ENCODE measurements at places on chromosomes 13 and 19. TPM values are rescaled to one million over a fixed set of nuclear protein-coding genes. Genes with fewer than 3 reads are reported as not detected.

Gene PDX1
- not detected for polyA plus RNA-seq

Gene KLK14
- polyA plus RNA-seq: 0.15 TPM

Gene PLPPR3
- polyA plus RNA-seq: 12.3 TPM

Gene NLRP4
- not detected for polyA plus RNA-seq

Gene GRAMD1A
- polyA plus RNA-seq: 51.2 TPM

Gene KASH5
- polyA plus RNA-seq: 0.14 TPM

Gene KLK8
- polyA plus RNA-seq: 1.9 TPM

Gene CEACAM4
- polyA plus RNA-seq: not detected

Gene CEACAM21
- 1.6 TPM for polyA plus RNA-seq

Gene FEM1A
- 1.4 TPM for polyA plus RNA-seq

Gene FUT6
- 8.9 TPM for polyA plus RNA-seq

Gene EPSTI1
- 15.9 TPM for polyA plus RNA-seq

Gene MADCAM1
- 2.3 TPM for polyA plus RNA-seq

Gene PCDH17
- 17.4 TPM for polyA plus RNA-seq

Gene CCDC194
- polyA plus RNA-seq: 1.2 TPM

Gene MATK
- 0.93 TPM for polyA plus RNA-seq

Gene COL5A3
- 0.60 TPM for polyA plus RNA-seq

Data from right renal cortex interstitium (tissue), 3 donors.